ENCODE measurements at places on chromosomes 6 and 20. TPM values are rescaled to one million over a fixed set of nuclear protein-coding genes. Genes with fewer than 3 reads are reported as not detected.

The PTPRK gene
- total RNA-seq, result 73.1 TPM

The GABRR1 gene
- total RNA-seq, result not detected

The MLIP gene
- not detected for total RNA-seq

DNA sequence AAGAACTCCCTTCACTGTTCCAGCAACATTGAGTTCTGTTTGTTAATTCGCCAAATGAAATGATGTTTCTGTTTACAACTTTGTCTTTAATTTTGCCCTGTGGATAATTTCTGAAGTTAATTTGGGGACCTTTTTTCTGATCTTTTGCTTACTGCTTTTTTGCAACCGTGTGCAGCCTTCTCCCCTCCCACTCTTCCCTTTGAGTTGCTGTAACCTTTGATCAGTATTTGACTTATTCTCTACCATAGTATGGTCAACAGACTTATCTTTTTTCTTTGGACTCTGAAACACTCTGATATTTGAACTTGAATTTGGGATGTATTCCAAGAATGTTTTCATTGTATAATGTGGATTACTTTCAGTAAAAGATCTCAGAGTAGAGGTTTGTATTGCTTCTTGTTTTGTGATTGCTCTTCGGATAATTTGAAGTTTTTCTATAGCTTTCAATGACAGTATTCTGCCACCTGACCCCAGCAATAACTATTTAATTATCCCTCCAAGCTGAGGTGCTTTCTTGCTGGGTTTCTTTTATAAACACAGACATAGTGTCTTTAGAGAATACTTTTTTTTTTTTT is 46.2 kb downstream of the LRRN4 start:
- no peak for DNase-seq
- peak overlapping the region; percentile 99 for H3K4me3 ChIP-seq
- peaks cover 28% of the 10 kb centered on the region for H3K36me3 ChIP-seq
- peak overlapping the region; percentile 15 for H3K27ac ChIP-seq
- no peaks in the 10 kb centered on the region for H3K27me3 ChIP-seq

- H3K27ac ChIP-seq, result peak overlapping the region; percentile 97
- no peaks in the 10 kb centered on the region for H3K27me3 ChIP-seq
- DNase-seq, result no peak
- H3K4me3 ChIP-seq, result peak overlapping the region; percentile 89
- H3K4me1 ChIP-seq, result peaks cover under 1% of the 10 kb centered on the region
These were observed 829 bp downstream of the MANBAL start for GRCh38 chr20:37290158-37290810.

DNA sequence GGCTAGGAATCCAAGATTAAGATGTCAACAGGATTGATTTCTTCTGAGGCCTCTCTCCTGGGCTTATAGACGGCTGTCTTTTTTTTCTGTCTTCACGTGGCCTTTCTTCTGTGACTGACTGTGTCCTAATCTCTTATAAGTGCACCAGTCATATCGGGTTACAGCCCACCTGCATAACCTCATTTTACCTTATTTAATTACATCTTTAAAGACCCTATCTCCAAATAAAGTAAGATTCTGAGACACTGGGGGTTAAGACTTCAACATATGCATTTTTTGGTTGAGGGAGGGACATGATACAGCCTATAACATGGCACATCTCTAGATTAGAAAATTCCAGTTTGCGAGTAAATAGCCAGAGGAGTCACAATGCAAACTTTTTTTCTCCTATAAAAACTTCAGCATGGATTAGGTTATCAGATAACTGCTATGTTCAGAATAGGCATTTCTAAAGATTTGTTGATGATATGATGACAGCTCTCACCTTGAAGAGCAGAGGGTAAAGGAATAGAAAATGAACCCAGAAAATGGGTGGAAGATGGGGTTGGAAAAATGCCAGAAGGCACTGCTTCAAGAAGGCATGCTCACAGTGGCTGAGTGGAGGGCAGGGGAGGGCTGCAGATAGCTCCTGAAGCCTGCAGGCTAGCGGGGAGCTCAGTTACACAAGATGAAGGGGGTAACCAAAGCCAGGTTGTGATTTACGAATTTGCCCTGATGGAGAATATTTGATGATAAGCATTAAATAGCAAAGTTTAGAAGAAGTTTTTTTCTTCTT is 8.7 kb upstream of the PDE7B start:
- H3K4me1 ChIP-seq, result no peaks in the 10 kb centered on the region
- no peak overlapping the region for H3K27ac ChIP-seq

DNA sequence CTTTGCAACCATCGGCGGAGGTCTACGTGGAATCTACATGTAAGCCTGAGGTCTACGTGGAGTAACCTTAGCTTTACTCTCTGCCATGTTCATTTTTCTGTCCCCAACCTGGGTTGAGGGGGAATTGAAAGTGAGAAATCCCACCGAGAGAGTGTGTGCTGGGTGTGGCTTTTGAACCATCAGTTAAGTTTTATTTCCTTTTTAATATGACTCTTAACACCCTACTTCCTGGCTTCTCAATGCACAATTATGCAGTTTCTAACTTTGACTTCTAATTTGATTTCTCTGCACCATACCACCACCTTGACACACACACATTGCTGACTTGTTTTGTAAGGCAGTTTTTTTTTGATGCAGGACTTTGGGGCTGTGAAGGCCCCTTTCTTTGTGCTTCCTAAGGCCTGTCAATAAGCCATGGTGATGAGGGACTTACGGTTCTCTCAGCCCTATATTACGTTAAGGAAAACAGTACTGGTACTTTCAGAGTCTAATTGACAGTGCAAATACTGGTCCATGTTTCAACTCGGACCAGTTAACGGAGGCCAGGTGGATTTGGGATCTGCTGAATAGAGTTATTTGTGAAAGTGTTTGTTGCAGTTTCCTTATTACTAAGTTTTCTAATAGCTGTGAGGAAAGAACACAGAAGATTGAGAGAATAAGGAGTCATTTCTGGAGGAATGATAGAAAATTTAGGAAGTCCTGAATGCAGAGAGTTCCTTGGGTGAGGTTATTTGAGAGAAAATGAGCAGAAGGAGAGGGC is 206.5 kb downstream of the JARID2 start:
- no peak overlapping the region for H3K27ac ChIP-seq
- no peaks in the 10 kb centered on the region for H3K27me3 ChIP-seq

DNA sequence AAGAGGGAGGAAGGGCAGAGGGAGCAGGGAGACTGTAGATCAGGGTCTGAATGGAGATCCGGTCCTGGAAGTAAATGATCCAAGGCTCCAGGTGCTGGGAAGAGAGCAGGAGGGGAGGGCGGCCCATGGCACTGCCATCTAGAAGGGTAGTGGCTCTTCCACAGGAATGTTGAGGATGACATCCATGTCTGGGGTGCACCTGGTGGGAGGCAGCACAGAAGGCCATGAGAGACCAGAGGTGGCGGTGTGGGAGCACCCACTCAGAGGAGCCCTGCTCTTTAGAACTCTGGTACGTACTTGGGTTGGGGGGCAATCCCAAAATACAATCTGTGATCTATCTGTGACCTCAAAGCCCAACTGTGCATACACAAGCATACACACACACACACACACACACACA is 13.5 kb downstream of the DEFB132 start:
- no peak overlapping the region for H3K27ac ChIP-seq
- H3K4me3 ChIP-seq, result no peak overlapping the region
- H3K4me1 ChIP-seq, result no peaks in the 10 kb centered on the region
- peaks cover 6% of the 10 kb centered on the region for H3K36me3 ChIP-seq
- no peaks in the 10 kb centered on the region for H3K27me3 ChIP-seq

- H3K36me3 ChIP-seq, result no peaks in the 10 kb centered on the region
- no peak overlapping the region for H3K27ac ChIP-seq
- H3K4me3 ChIP-seq, result no peak overlapping the region
- H3K4me1 ChIP-seq, result no peaks in the 10 kb centered on the region
These were observed 67.1 kb downstream of the TASP1 start for GRCh38 chr20:13571662-13572061.

All from ascending aorta (tissue), 2 donors.